ENCODE measurements at places on chromosomes 6 and 20.

DNA sequence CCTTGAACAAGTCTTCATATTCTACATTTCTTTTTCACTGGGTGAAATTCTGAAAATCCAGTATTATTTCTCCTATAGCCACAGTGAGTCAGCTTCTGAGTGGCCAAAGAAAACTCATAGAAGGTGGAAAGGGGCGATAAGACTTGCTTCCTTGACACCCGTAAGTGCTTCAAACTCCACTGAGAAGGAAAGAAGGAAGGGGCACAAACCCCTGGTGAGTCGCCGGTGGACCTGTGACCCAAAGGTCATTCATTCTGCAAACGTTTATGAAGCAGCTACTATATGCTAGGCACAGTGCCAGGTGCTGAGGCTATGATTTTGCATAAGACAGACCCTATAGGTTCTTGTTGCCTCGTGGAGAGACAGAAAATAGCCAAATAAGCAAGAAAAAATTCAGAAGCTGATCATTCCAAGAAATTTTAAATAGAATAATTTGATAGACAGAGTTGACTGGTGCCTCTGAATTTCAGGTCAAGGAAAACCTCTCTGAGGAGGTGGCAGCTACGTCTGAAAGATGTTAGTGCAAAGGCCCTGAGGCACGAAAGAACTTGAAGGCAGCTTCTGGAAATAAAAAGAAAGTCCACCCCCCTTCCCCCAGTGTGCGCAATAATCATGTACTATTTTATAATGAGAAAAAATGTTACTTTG, 118.2 kb downstream of the CD24 start:
- no peak for DNase-seq

GRCh38 chr6:82410151-82410648, 46.6 kb downstream of the TPBG start:
- DNase-seq = no peak

DNA sequence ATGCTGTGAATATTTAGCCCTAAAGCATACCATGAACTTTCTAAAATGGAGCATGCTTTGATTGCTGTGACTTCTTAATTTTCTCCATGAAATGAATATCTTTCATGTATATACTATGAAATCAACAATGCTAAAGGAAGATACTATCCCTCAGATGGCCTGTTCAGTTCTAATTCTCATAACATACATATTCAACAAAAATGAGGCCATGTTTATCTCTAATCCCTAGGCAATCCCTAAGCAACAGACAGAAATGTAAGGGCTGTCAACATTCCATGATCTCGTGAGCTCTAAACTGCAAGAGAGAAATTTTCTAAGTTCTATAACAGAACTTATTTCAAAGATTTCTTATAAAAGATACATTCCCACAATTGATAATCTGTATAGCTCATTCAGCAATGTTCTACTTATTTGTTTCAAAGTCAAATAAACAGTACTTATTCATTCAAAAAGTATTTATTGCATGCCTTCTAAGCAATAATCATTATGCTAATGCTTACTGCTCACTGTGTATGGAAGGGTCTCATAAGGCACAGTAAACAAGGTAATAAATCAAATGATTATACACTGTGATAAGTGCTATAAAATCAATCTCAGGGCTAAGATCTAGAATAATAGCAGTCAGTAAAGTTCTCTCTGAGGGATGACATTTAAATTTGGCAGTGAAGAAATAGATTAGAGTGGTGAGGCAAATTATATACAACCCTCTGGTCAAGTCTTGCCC, 492.9 kb downstream of the PHF3 start:
- no peak for DNase-seq

DNA sequence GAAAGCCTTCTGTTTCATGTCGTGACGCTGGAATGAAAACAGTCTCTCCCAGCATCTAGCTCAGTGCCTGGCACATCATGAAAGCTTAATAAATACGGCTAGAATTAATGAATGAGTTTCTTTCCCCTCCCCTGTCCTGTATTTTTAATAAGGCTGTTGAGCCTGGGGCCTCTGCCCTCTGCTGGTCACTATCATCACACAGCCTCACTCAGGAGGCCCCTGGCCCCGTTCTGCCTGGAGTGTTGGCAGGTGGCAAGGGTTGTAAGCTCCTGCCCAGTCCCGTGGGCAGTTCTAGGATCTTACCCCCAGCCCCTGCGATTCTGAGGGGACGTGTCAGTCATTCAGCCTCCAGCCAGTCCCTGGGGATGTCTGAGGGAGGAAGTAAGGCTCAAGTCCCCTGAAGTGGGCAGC, 41.4 kb downstream of the PHACTR3 start:
- no peak for DNase-seq

- DNase-seq = no peak
Observed at GRCh38 chr6:40997234-40997957, 41.6 kb downstream of the UNC5CL start.

DNA sequence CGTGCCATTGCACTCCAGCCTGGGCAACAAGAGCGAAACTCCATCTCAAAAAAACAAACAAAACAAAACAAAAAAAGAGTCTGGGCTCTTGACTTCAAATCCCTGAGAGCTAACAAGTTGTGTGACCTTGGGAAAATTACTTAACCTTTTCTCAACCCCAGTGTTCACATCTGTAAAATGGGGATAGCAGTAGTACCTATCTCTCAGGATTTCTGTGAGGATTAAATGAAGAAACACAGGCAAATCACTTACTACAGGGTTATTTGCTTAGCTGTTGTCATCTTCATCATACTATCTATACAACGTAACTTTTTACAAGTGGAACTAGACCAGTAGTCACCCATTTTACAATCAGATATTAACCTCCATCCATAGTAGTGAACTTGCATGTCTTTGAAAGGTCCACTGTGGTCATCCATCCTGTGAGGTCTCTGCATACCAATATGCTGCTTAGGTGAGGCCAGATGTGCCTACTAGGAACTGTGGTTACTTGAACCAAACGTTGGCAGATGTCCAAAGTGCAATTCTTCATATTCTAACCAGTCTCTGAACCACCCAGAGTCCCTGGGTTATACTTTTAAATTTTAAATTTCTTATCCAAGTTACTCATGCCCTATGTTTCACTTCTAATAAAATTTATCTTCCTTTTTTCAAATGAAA, 128.9 kb upstream of the BEND3 start:
- no peak for DNase-seq

DNA sequence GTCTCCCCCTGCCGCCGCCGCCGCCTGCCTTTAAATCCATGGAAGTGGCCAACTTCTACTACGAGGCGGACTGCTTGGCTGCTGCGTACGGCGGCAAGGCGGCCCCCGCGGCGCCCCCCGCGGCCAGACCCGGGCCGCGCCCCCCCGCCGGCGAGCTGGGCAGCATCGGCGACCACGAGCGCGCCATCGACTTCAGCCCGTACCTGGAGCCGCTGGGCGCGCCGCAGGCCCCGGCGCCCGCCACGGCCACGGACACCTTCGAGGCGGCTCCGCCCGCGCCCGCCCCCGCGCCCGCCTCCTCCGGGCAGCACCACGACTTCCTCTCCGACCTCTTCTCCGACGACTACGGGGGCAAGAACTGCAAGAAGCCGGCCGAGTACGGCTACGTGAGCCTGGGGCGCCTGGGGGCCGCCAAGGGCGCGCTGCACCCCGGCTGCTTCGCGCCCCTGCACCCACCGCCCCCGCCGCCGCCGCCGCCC, 474 bp downstream of the CEBPB start:
- DNase-seq = peak; percentile 31

DNA sequence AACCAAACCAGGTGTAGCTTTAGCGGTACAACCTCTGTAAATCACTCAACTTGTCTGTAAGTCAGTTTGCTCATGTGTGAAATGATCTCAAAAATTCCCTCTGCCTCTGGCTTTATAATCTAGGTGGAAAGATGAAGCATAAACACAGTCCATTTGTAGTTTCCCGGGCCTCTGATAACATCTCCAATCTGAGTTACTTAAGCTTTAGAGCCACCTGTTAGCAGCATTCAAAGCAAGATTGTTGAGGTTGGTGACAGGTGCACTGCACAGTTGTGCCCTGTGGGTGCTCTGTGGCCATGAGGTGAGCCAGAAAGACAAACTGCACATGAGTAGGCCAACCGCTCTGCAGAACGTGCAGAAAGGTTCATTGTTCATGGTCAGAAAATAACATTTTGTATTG, 53.7 kb downstream of the MOCS1 start:
- no peak for DNase-seq

GRCh38 chr6:45462190-45463134, 84.7 kb upstream of the SUPT3H start:
- no peak for DNase-seq

DNA sequence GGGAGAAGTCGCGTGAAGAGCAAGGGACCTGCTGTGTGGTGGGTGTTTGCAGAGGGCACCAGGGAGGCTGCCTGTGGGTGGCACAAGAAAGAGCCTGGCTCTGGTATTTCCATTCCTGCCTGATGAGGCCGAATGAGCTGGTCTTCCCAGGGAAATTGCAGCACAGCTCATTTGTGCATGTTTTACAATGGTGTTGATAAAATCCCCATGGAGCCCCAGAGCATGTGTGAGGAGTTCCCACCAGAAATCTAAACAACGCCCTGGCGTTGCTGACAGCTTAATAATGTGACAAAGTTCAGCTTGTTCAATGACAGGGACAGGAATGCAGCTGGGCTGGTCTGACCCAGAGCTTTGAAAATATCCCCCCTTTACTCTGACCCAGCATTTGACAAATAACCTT, 135.5 kb downstream of the CLIC5 start:
- no peak for DNase-seq

GRCh38 chr6:133244519-133244918, 3.4 kb downstream of the EYA4 start:
- DNase-seq = no peak

GRCh38 chr6:35907750-35908149, 13.1 kb downstream of the SRPK1 start:
- DNase-seq = no peak

DNA sequence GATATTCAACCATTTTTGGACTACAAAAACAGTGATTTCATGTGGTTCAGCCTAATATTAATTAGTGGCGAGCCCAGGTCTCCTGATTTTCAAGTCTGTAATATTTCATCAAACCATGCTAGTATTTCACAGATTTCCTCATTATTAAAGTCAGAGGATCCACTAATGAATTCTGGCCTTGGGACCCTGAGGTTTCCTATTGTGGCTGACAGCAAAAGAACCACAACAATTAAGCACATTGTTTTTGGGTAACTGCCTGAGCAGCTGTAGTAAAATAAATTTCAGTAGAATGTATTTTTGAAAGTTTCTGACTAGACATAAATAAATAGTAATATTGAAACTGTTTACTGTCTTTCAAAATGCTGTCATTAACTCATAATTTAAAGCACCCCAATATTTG, 630.7 kb upstream of the MMS22L start:
- DNase-seq = no peak

DNA sequence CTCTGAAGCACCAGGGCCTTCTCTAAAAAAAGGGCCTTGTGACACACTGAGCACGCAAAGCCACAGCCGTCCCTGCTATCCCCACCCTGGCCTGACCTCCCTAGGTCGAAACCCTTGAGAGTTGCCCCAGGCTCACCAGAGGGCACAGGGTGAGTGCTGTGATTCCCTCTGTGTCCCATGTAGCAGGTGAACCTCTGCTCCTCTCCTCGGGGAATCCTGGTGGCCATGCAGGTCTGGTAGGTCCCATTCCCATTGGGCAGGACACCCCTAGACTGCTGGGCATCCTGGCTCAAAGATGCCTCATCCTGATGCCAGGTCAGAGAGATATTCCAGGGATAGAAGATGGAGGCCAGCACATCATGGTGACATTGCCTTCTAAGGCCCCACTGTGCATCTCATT, 20.9 kb downstream of the HLA-F start:
- no peak for DNase-seq

DNA sequence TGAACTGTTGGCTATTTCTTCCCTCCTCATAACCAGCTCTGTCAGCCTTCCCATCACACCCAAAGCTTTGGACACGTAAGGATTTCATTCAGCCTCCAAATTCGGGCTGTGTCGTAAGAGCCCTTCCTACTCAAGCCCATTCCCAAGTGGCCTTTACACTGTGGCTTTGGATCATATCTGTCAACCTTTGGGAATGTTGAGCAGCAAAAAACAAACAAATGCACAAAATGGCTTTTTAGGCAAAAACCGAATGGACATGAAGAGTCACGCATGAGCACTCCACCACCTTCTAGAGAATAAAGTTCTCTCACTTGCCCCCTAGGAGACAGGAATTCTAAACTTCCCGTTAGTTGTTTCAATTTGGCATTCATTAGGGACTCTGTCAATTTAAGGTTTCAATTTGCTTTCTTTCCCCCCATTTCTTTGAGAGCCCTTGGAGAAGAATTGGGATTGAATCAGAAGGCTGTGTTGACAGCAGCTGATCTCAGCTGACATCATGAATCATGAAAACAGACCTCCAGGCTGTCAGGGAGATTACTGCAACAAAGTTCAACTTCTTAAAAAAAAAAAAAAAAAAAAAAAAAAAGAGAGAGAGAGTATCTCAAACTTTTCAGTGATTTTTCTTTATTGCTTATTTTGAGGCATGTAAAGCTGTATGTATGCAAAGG, 110.3 kb downstream of the BCAS1 start:
- DNase-seq = no peak

- DNase-seq = no peak
Observed at GRCh38 chr20:36017048-36017951, 48.9 kb downstream of the CNBD2 start.

- DNase-seq = no peak
Observed at GRCh38 chr20:16206817-16207216, 366.4 kb downstream of the KIF16B start.

- DNase-seq = no peak
Observed at GRCh38 chr6:42820512-42821340, 38.9 kb downstream of the BICRAL start.

- DNase-seq = no peak
Observed at GRCh38 chr20:5136096-5136495, 9.3 kb downstream of the CDS2 start.

DNA sequence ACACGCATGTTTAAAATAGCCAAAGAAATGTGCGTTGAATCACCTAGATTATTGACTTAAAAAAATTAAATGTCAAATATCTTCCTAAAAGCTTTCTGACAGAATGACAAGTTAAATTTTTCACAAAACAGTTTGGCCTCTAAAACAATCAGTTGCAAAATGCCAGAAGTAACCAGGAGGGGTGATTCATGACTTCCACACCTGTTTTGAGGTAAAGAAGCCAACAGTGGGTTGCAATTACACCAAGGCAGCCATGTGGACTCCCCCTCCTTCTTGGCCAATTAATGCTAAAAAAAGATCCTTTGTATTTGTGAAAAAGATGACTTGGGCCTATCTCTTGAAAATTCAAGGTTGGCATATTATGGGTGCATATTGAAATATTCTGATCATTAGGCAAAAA, 424.8 kb downstream of the CBLN4 start:
- no peak for DNase-seq

DNA sequence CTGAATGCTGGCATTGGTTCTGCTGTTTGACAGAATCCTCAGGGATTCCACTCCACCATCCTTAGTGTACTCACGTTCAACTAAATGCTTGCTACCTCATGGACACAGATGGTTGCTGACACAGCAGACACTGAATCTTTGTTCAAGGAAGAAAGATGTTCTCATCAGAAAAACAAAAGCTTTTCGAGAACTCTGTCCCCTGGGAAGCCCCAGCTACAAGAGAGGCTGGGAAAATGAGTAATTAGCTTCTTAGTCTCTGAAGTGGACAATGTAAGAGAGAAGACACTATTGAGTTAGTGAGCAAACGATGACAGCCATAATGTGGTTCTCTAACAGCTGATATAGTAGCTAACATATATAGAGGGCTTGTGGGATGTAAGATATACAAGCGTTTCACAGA, 30.9 kb upstream of the ENPP5 start:
- DNase-seq = no peak
